HS-5 (cell line): ENCODE measurements at places on chromosomes 2 and 18.

DNA sequence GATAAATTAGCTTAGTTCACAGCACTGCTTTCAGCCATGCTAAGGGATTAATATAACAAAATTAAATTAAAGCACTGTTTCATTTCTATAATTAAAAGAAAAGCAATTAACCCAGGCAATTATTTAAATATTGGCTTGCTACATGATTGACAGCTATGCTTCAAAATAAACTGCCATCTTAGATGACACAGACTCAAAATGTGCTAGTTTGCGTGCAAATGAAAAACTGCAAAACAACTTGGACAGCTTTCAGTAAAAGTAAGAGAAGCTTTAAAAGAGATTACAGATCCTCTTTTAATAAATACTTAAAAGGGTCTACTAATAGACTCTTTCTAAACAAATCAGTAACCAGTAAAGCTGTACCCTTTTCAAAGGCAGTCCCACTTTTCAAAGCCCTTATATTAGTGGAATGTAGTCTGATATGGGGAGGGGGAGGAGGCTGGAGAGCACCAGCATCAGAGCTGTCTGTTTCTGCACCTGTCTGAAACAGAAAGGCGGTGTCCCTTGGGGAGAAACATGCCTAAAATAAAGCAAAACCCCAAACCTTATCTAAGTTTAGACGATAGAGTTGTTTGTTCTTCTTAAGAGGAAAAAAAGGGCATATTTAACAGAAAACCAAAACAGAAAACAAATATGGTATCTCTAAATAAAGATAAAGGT, 20.8 kb downstream of the EIF2AK3 start:
- DNase-seq, result no peak

GRCh38 chr2:214484239-214484638, 73.4 kb downstream of the VWC2L start:
- no peak for DNase-seq

DNA sequence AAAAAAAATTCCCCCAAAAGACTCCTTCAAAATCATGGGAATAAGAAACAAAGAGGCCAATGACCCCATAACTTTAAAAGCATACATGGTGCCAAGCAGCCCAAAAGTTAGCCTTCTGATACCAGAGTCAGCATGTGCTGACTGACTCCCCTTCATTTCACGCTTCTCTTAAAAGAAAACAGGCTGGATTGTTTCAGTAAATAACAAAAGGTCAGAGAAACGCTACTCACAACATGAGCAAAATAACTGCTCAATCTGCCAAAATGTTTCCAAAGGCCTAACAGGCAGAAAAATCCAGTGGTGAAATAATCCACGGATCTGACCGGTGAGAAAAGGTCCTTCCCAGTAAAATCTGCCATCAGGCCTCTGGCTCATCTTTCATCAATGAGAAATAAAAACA, 71.6 kb downstream of the BCL2 start:
- no peak for DNase-seq

DNA sequence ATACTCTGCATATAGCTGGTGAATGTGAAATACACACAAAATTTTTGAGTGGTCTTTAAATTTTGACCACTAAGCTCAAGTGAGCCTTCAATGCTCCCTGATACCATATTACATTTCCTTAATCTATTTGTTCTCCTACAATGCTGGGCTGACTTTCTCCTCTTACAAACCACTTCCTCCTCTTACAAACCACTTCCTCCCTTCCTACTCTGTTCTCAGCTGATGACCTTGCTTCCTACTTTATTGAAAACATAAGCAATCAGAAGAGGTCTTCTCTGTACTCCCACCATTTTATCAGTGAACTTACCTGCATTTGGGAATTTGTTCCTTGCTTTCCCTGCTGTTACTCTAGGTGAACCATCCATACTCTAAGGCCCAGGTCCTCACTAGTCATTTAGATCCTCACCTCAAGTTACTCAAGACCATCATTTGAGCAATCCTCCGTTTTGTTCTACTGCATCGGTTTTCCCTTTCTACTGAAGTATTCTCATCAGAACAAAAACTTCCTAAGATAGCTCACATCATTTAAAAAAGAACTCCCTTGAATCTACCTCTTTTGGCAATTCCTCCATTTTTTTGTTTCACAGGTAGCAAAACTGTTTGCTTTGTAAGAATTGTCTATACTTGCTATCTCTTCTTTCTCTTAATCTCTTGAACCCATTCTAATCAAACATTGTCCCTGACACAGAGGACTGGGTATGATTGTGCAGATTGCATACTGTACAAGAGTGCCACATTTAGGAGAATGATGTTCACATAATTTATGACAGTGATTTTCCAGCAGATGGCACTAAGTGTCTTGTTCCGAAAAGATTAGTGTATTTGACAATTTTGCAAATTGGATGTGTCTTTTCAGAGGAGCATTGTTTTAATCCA, 96.5 kb downstream of the EPB41L5 start:
- DNase-seq, result no peak

DNA sequence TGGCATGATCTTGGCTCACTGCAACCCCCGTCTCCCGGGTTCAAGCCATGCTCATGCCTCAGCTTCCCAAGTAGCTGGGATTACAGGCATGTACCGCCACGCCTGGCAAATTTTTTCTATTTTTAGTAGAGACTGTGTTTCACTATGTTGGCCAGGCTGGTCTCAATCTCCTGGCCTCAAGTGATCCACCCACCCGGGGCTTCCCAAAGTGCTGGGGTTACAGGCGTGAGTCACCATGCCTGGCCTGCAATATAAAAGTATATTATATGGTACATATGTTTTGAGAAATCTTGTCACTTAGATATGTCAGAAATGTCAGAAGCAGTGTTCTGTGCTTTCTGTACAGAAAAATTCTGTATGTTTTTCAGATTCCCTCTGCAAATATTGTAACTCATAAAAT, 19.2 kb upstream of the XPO1 start:
- DNase-seq, result no peak

DNA sequence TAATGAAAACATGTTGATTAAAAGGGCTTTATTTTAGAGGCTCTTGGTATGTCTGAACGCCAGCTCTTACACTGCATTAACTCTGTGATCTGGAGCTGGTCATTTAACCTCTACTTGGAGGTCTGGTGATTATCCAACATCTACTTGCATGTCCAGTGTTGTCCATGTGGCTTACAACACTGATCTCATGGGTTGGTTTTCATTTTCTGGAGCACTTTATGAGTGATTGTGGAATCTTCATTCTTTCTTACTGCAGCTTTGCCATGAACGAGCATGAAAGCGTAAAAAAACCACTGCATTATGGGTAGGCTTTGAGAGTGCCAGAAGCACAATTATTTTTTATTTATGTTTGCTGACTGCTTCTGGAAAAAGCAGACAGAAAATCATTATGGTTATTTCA, 4.8 kb downstream of the CCDC195 start:
- no peak for DNase-seq

- DNase-seq, result peak; percentile 55
Observed at GRCh38 chr2:127226520-127227263, 6.6 kb upstream of the CYP27C1 start.

- DNase-seq, result no peak
Observed at GRCh38 chr2:85799215-85799956, 45.6 kb downstream of the ATOH8 start.

GRCh38 chr2:60567919-60568768, 14.7 kb upstream of the BCL11A start:
- DNase-seq, result no peak

DNA sequence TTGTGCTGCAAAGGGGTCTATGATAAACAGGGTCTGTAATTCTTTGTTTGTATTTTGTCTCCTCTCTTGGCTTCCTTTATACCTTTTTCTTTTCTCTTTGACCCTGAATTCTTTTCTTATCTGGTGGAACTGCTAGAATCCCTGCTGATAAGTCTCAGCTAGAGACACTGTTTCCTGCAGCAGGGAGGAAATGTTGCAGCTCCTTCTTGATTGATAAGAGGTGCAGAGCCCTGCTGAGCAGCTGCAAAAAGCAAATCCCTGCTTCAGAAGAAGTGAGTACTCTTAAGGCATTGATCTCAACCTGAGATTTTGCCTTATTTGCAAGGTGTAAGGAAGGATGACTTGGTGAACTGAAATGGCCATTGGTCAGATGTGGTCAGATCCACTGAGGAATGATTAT, 167.8 kb downstream of the NUP35 start:
- DNase-seq, result no peak

GRCh38 chr18:6255116-6255705, 159.5 kb downstream of the L3MBTL4 start:
- no peak for DNase-seq

DNA sequence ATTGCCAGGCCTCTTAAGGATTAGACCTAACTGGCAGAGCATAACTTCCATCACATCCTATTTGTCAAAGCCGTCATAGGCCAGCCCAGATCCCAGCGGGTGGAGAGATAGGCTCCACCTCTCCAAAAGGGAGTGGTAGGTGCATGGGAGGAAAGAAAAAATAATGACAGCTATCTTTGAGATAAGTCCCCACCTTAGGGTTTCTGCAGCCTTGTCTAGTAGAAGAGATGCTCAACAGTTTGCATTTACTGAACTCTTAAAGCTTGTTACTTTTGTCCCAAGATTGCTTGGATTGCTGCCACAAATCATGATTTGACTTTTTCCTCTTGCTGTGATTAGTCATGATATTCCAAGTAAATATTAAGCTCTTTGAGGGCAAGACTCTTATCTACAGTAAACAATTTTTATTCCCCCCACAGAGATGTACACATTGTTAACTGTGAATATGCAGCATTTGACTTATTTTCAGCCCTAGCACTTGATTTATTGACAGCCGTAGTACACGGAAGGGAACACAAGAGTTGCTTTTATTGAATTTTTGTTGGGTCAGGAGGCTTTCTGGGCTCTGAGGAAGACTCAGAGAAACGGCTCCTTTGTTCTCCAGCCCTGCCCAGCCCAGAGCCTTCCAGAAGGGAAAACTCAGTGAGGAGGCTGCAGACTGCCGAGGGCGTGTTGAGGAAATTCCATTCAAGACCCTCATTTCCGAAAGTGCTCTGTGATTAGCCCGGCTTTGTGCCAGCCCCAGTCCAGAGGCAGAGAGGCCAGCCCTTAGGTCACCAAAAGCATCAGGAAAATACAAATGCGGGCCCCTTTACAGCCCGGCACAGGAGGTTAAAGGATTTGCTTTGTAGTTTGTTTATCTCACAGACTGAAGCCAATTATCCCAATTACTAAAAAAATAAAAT, 75.5 kb upstream of the ZNF532 start:
- no peak for DNase-seq

DNA sequence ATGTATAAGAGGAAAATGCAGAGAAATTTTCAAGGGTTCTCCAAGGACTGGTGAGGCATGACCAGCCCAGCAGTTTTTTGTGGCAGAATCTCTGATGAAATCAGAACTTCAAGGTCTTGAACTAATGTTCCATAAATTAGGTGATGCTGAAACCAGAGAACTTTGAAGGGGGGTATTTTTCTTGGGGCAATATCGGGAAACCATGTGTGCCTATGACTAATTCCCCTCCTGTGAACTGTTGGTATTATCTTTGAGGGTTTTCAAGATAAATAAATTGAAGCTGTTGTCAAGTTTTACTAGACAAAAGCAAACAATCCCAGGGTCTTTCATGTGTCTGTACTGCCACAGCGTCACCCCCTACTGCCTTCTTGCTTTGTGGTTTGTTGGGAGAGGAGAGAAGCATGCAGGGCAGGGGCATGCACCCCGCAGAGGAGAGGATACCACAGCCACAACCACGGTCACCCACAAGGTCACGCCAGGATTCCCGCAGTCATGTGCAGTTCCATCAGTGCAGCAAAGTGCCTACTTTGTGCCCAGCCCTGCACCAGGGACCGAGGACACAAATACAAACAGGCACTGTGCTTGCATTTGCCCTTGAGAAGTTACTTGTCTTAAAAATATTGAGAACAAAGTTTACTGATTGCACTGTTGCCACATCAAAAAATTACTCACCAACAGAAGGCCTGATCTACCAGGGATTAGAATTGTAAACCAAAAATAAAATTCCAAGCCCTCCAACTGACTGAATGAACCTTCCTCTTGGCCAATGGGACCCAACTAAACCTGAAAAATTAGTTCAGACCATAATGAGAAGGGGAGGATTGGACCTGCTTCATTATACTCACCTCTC, 413.3 kb upstream of the TRIB2 start:
- DNase-seq, result no peak
